Hindlimb muscle (tissue), 1 donor: ENCODE measurements at places on chromosomes 3 and 15.

- no peak for DNase-seq
Measured at GRCh38 chr3:164387236-164387635, 691.1 kb downstream of the SI start.

DNA sequence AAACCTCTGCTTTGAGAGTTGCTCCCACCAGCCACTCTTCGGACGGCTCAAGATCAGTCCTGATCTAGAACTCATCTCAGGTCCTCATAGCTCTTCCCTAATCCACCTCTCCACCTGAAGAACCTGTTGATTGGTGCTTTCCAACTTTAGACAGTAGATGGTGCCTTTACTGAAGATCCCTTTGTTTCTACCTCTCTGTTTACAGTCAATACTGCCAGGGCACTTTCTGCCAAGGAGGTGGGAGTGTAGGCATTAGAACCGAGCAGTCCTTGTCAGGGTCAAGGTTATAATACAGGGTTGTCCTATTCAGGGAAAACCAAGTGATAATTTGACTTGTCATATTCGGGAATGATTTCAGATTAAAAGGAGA is 1.2 kb downstream of the CGNL1 start:
- DNase-seq = no peak

GRCh38 chr3:158769952-158770740 is 31.7 kb upstream of the MFSD1 start:
- no peak for DNase-seq

- DNase-seq = no peak
Measured at GRCh38 chr15:49923671-49924070, 195.4 kb downstream of the ATP8B4 start.

- DNase-seq = no peak
Measured at GRCh38 chr15:26103002-26103404, 239.9 kb upstream of the ATP10A start.

GRCh38 chr3:160398820-160399124 is 253 bp downstream of the IFT80 start:
- DNase-seq = no peak

- DNase-seq = no peak
Measured at GRCh38 chr3:150480877-150481276, 65.4 kb downstream of the SERP1 start.

DNA sequence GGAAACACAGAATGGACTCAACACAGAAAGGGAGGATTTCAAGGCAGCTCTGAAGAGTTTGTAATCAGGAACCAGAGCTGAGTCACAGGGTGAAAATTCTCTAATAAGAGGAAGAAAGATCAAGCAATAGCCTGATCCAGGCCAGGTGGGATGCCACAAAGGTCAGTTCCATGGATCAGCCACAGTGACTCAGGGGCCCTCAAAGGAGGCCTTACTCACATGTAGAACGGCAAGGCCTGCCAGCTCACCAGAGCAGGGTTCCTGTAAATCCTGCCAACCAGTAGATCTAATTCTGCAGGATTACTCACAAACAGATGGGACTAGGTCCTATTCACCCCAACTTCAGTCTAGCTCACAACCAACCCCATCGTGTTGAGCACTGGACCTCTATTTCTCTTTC is 78.3 kb upstream of the PPP2R3A start:
- DNase-seq = no peak

DNA sequence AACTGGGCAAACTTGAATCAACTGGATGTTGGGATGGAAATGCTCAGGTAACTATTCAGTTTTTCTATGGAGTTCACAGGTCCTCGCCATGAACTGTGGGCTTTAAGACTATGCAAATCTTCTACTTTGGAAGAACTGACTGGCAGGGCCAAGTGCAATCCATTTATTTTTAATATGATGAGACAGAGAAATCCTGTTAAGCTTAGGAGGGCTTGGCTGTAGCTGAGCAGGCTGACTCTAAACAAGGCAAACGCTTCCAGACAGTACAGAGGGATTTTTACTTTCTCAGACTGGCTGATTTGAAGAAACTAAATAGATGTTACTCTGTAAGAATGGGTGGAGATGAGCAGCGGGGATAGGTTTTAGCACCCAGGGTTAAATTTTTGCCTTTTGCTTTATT is 194.2 kb upstream of the ICE2 start:
- DNase-seq = no peak

DNA sequence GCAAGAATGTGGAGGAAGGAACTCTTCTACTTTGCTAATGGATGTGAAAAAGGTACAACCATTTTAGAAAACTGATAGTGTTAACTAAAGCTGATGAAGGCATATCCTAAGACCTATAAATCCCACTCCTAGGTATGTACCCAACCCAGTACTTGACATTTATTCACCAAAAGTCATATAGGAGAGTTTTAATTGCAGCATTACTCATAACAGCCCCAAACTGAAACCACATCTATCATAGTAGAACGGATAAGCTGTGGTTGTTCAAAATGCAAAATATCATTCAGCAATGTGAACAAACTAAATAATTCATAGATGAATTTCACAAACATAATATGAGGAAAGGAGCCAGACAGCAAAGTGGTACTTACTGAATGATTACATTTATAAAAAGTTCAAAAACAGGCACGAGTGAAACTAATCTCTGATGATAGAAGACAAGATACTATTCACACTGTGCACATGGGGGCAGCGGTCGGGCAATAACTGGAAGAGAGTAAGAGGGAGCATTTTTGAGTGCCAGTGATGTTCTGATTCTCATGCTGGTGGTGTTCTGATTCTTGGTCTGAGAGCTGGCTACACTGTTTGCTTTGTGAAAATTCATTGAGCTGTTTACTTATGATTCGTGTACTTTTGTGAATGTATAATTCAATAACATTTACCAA is 34.3 kb downstream of the GOLIM4 start:
- DNase-seq = no peak

- DNase-seq = no peak
Measured at GRCh38 chr15:47377465-47377864, 339.8 kb upstream of the SEMA6D start.

DNA sequence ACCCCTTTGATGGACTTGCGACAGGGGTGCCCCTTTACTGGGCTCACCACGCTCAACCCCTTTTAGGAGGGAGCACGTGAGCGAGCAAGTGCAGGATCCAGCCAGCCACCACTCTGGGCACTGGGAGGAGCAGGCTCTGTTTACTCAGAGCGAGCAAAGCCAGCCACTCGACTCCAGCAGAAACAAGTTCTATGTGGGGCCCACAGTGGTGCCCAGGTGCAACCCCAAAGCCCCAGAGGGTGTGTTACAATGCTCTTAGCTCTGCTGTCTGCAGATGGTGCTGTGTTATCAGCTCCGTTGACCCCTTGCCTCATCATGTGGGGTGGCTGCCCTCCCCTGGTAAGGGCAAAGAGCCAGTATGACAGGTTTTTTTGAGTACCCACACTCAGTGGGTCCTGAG is 120.3 kb upstream of the SUCLG2 start:
- DNase-seq = no peak

DNA sequence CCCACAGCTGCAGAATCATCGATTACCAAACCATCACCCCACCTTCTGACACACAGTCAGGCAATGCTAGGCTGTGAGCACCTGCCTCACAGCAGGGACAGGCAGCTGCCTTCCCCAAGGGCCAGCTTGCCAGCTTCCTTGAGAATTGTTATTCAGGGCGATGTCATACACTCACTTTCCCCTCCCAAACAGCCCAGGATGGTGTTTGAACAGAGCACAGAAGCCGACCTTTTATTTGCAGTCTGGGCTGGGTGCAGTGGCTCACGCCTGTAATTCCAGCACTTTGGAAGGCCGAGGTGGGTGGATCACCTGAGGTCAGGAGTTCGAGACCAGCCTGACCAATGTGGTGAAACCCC is 84.5 kb upstream of the HERC1 start:
- no peak for DNase-seq

DNA sequence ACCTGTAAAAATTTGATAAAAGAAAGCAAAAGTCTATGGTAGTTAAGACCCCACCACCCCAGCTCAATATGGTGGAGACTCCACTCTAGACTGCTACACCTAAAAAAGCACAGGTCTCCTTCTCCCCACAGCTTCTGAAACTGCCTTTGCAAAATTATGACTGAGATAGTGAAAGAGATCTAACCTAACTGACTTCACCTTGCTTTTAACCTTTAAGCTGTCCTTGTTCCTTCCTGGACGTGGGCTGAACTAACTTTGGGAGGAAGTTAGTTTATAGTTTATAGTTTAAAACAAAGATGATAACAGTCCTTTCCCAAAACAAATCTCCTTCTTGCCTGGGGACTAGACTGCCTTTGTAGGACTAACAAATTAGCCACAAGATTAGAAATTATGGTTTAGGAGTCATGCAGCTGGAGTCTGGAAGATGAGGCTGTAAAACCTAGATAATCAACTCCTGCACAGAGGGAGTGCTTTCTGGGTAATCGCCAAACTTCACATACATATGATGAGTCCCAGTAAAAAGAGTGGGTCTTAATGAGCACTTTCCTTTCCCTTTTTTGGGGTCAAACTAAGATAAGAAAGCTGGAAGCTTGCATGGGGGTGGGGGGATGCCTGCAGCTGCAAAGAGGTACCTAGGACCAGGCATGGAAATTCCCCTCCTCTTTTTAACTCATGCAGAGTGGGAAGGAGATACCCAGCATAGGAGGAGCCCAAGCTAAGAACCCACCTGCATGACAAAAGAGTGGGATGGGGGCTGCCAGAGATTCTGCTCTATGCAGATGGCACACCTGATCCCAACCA is 17.5 kb downstream of the CCR8 start:
- DNase-seq = no peak

GRCh38 chr3:182937293-182938051 is 42.9 kb downstream of the DCUN1D1 start:
- no peak for DNase-seq

GRCh38 chr3:29751647-29752314 is 470.9 kb downstream of the RBMS3 start:
- DNase-seq = no peak

DNA sequence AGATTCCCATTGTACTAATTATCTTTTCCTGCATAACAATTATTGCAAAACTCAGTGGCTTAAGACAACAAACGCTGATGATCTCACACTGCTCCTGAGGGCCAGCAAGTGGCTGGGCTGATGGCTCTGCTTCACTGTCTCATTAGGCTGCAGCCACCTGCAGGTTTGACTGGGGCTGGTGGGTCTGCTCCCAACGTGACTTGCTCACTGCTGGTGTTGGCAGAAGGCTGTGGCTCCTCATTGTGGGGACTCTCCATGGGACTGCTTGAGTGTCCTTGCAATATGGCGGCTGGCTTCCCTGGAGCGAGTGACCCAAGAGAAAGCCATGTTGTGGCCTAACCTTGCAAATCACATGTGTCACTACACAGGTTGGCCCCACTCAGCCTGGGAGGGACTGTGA is 71.1 kb downstream of the PLXNA1 start:
- DNase-seq = no peak

DNA sequence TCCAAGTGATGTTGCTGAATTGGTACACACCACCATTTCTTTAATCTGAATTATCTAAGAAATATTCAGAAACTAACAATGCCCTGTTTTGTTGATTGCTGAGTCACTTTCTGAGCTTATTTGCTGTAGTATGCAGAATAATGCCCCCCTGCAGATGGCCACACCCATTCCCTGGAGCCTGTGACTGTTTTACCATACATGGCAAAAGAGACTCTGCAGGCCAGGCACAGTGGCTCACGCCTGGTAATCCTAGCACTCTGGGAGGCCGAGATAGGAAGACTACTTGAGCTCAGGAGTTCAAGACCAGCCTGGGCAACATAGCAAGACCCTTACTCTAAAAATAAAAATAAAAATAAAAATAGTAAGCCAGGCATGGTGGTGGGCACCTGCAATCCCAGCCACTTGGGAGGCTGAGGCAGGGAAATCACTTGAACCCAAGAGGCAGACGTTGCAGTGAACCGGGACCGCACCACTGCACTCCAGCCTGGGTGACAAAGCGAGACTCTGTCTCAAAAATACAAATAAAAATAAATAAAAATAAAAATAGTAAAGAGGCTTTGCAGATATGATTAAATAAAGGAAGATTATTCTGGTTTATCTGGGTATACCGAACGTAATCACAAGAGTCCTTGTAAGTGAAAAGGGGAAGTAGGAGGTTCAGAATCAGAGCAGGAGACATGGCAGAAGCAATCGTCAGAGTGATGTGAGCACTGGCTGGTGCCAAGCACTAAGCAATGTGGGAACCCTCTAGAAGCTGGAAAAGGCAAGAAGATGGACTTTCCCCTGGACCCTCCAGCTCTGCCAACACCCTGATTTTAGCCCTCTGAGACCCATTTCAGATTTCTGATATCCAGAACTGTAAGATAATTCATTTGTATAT is 19.0 kb downstream of the PCYT1A start:
- no peak for DNase-seq

DNA sequence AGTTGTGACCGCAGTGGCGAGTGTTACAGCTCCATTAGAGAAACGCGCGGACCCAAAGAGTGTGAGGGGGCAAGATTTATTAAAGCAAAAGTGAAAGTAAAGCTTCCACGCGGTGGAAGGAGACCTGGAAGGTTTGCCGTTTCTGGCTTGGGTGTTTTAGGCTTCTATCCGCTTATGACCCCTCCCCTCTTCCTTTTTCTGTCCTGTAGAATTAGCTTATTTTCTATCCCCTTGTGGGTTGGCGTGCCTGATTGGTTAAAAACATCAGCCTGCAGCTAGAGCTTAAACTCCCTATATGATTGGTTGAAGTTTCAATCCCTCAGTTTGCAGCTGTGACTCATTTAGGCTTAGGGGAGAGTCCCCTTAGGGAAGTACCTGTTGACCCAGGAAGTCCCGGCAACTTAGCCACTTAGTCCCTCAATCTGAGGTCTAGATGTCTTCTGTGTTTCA is 39.6 kb downstream of the C3orf38 start:
- no peak for DNase-seq

GRCh38 chr3:143832433-143832832 is 15.8 kb downstream of the SLC9A9 start:
- DNase-seq = no peak

- DNase-seq = no peak
Measured at GRCh38 chr3:37056826-37057225, 63.5 kb downstream of the MLH1 start.

GRCh38 chr3:188198760-188199327 is 44.9 kb downstream of the LPP start:
- DNase-seq = no peak
